Colonic mucosa (tissue), 4 donors: ENCODE measurements at places on chromosomes 5 and 9. TPM values are rescaled to one million over a fixed set of nuclear protein-coding genes. Genes with fewer than 3 reads are reported as not detected.
A peak's percentile ranks its signal among the peaks of the same experiment; 100 is the strongest.

DNA sequence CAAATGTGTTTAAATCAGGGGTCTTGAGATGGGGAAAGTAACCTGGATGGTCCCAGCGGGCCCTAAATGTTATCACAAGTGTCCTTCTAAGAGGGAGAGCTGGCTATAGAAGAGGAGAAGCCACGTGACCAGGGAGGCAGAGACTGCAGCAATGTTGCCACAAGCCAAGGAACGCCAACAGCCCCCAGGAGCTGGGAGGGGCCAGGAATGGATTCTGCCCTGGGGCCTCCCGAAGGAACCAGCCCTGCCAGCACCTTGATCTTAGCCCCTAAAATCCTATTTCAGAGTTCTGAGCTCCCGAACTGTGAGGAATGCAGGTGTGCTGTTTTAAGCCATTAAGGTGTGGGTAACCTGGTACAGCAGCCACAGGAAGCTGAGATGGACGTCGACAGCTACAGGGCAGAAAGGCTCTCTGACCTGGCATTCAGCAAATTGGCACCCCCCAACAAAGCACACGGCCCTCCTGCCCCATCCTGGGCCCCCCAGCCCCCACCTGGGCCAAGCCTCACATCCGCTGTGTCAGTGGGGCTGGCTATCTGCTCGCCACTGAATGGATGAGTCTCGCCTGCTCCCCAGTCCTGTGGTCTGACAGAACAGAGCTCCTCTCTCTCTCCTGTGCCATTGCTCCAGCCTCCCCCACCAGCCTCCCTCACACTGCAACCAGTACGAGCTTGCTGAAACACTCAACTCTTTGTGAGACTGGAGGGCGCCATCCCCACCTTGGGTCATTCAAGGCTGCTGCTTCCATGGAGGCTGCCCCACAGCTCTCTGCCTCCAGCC, 78.8 kb downstream of the ADAMTS2 start:
- H3K4me1 ChIP-seq = no peaks in the 10 kb centered on the region
- no peak for DNase-seq
- peak overlapping the region; percentile 65 for H3K27ac ChIP-seq
- H3K4me3 ChIP-seq = no peak overlapping the region

Gene SNX30
- 17.1 TPM for total RNA-seq

DNA sequence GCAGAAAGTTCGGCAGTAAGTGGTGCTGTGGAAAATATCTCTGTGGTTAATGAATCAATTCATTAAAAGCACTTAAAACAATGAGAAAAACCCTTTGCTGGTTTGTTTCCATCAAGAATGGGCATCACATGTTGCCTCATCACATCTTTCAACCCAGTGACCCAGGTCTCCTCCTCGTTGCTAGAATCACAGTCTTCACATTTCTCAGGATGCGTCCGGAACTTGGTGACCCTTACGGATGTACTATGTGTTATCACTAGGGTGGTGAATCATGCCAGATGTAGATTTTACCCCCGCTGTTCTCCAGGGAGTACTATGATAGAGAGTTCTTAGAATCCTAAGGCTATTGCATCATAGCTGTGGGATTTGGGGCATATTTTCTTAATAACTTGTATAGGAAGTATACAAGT, 217.9 kb upstream of the KLF4 start:
- H3K4me3 ChIP-seq = no peak overlapping the region
- no peaks in the 10 kb centered on the region for H3K27me3 ChIP-seq
- H3K4me1 ChIP-seq = no peaks in the 10 kb centered on the region
- no peak overlapping the region for H3K27ac ChIP-seq
- DNase-seq = no peak

DNA sequence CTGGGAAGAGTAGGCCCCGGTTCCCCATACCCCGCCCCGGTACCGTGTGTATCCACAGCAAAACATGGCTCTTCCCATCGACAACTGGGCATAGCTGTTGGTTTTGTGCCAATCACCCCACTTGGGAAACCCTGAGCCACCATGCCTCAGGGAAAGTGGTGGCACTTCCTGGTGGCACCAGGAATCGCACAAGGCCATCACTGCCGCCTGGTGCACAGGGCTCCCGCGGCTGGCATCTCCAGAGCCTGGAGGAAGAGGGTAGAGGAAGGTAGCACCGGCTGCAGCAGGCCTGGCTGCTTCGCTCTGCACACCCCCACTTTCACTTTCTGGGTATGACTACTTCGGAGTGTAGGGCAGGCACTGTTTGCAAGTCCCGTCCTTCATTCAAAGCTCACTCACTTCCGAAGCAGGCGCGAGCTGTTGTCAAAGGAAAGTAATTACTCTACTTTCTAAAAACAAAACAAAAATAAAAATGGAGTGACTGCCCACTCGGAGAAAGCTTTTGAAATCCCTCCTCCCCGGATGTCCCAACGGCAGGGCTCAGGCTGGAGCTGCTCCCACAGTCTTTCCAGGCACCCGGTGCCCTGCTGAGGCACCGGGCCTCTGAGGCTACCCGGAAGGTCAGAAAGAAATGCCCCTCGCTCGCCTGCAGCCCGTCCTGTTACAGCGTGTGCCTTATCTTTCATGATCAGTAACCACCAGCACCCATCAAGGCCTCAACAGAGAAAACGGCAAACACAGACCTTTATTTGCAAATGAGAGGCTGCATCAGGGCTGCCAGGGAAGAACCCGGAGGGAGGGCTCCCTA, 2.0 kb downstream of the BRD3 start:
- peaks cover 3% of the 10 kb centered on the region for H3K4me1 ChIP-seq
- no peaks in the 10 kb centered on the region for H3K27me3 ChIP-seq
- no peaks in the 10 kb centered on the region for H3K36me3 ChIP-seq
- H3K27ac ChIP-seq = peak overlapping the region; percentile 70
- H3K4me3 ChIP-seq = peak overlapping the region; percentile 57

GRCh38 chr5:67257500-67257899, 60.9 kb upstream of the CD180 start:
- H3K4me1 ChIP-seq = no peaks in the 10 kb centered on the region
- no peak overlapping the region for H3K4me3 ChIP-seq
- H3K36me3 ChIP-seq = no peaks in the 10 kb centered on the region

Gene ANXA1
- total RNA-seq = 19.7 TPM

Gene CDX1
- total RNA-seq = 299 TPM

DNA sequence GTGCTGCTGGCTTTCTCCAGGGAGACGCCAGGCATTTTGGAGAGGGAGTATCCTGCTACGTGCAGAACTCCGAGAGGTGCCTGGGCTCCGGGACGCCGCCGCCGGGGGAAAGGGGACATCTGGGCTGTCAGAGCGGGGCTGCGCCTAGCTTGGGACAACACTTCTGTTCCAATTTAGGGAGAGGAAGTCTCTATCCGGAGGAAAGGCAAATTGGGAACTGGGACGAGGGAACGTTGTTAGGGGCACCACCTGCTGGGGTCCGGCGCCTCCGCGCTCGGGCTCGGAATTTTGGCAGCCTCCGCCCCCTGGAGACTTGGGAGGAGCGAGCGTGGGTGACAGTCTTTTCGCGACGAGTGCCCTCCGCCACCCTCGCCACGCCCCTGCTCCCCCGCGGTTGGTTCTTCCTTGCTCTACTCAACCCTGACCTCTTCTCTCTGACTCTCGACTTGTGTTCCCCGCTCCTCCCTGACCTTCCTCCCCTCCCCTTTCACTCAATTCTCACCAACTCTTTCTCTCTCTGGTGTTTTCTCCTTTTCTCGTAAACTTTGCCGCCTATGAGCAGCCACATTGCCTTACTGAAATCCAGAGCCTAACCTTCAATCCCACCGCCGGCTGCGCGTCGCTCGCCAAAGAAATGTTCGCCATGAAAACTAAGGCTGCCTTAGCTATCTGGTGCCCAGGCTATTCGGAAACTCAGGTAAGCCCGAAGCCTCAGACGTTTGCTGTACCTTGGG, 1.6 kb downstream of the TSLP start:
- H3K4me3 ChIP-seq = peak overlapping the region; percentile 18
- no peak overlapping the region for H3K27ac ChIP-seq
- H3K27me3 ChIP-seq = peaks cover 17% of the 10 kb centered on the region
- no peaks in the 10 kb centered on the region for H3K36me3 ChIP-seq

DNA sequence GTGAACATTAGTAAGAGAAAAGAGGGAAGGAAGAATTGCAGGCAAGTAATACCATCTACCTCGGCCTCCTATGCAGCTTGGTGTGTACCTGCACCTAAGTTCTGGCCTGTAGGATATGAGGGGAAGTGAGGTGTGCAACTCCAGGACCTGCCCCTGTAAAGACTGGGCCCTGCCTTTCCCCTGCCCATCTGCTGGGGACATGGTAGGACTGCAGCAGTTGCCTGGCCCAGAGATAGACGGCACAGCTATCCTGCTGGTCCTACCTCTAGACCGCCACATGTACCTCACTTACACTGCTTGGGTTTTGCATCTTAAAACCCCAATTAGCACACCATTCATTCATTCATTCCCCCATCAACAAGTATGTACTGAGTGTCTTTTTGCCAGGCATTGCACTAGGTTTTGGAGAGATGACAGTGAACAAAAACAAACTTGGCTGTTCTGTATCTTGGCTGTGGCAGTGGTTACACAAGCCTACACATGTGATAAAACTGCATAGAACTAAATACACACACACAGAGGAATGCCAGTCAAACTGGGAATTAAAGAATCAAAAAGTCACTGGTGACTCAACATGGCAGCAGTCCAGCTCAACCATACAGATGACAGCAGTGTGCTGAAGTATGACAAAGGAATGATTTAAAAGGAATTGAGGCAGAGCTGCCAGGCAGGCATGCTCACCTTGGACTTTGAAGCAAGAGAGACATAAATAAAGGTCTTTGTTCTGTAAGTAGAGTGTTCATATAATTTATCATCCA, 23.3 kb upstream of the MGAT1 start:
- DNase-seq = peak; percentile 72
- H3K4me3 ChIP-seq = no peak overlapping the region
- no peaks in the 10 kb centered on the region for H3K27me3 ChIP-seq
- peak overlapping the region; percentile 50 for H3K27ac ChIP-seq
- no peaks in the 10 kb centered on the region for H3K36me3 ChIP-seq

Gene CRAT
- total RNA-seq = 78.3 TPM
